ENCODE measurements at places on chromosomes 7 and 10.

GRCh38 chr7:155769701-155770100, 42.6 kb downstream of the SHH start:
- no peak for DNase-seq

- DNase-seq: no peak
These were observed 2.1 kb upstream of the JMJD1C start for GRCh38 chr10:63467841-63468240.

DNA sequence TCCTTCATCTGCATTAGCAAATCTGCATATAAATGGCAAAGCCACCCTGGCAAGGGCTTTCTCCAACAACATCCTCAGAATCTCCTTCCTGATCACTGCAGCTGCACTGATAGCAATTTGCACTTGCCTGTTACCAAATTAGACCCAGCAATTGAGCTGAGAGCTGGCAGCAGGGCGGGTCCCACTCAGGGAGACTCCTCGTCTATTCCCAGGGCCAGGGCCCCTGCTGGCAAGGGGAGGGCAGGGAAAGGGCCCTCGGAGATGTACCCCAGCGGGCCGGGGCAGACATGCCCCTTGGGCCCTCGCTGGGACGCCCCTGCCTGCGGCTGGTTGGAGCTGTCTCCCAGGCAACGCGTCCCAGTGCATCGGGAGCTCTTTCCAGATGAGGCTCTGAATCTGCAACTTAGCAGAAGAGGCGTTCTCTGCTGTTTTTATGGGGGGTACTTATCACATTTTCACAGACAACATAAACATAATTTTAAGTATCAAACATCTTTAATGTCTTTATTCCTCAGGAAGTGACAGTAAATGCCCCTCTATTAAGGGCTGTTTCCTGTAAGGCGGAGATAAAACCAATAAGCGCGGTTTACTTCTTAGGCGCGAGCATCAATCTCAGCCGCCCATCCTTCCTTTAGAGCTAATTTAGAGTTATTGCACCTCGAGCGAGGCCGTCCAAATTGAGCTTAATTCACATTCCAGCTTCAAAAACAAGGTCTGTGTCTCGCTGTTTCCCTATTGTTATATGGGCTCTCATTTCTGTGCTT, 249.0 kb upstream of the PPP2R2D start:
- no peak for DNase-seq

- DNase-seq: no peak
These were observed 69.8 kb downstream of the CDK1 start for GRCh38 chr10:60848126-60848525.

GRCh38 chr10:124142960-124143359, 49.6 kb upstream of the CHST15 start:
- no peak for DNase-seq

DNA sequence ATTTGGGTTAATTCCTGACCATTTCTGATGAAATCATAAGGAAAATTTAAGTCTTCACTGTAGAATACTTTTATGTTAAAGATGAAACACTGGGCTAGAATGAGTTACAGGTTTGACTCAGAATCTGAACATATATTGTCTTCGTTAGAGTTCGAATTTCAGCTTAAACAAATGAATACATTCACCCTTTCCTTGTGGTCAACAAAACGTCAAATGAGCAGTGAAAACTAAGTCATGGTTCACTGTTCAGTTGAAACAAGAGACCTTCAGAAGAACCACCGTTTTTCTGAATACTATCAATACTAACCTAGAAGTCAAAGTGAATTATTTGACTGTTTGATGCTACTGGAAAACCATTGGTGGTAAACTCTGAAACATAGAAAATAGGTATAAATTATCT, 235.2 kb upstream of the ZWINT start:
- no peak for DNase-seq

GRCh38 chr7:137928626-137929025, 73.3 kb downstream of the CREB3L2 start:
- DNase-seq: no peak

- DNase-seq: no peak
These were observed 22.2 kb upstream of the CNTNAP2 start for GRCh38 chr7:146094356-146094755.

DNA sequence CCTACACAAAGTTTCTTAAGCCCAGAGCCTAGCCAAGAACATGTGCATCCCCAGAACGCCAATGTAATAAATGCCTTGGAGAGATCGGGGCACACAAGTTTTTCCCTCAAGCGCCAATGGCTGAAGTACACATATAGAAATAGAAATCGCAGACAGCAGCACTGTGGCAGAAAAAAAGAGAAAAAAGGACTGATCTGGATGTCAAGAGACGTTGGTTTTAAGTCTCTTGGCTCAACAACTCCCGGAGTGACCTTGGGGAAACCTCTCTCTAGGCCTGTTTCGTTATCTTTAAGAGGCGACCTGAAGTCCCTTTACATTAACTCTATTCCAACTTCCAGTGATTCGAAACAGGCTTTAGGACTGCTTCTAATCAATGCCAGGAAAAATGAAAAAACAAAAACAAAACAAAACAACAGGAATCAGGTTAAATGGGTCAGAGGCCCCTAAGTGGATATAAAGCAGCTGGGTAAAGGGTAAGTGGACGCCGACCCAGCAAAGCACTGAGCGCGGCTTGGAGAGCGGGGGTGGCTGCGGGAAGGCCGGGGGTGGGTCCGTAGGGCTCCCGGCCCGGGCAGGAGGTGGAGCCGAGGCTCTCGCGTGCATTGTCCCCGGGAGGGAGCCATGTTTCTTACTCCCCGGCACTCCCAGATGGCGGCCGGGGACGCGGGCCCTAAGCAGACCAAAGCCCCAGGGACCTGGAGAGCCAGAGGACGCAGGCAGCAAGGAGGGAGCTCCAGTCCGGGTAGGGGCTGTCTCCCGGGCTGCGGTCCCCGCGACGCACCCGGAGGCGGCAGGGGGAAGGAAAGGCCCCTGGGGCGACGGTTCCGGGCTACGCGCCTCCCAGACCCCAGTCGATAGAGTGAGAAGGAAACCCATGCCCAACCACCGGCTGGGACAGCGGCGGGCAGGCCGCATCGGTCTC, 757 bp downstream of the EIF3A start:
- peak; percentile 37 for DNase-seq

DNA sequence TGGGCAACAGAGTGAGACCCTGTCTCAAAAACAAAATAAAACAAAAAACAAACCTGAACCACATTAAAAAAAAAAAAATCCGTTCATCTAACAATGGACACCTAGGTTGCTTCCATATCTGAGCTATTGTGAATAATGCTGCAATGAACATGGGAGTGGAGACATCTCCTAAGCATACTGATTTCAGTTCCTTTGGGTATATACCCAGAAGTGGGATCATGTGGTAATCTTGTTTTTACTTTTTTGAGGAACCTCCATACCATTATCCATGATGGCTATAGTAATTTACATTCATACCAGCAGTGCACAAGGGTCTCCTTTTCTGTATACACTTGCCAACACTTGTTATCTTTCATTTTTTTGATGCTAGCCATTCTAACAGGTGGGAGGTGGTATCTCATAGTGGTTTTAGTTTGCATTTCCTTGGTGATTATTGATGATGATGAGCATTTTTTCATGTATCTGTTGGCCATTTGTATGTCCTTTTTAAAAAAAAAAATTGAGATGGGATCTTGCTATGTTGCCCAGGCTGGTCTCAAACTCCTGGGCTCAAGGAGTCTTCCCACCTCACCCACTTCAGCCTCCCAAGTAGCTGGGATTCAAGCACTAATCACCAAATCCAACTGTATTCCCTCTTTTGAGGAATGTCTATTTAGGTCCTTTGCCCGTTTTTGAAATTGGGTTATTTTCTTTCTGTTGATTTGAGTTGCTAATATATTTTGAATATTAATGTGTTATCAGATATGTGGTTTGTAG, 17.5 kb downstream of the CDK13 start:
- DNase-seq: no peak

- DNase-seq: no peak
These were observed 367.7 kb upstream of the NPVF start for GRCh38 chr7:25595996-25596395.

Measured in stimulated activated CD8-positive, alpha-beta memory T cell treated with anti-CD3 and anti-CD28 coated beads, Interleukin-7, amount 100 ng/mL, for 1 hour (primary cell).